Endothelial cell of coronary artery (primary cell): ENCODE measurements at places on chromosomes 13 and 19. TPM values are rescaled to one million over a fixed set of nuclear protein-coding genes. Genes with fewer than 3 reads are reported as not detected.

MPND gene
- 7.7 and 9.6 TPM in 2 replicates for total RNA-seq

NLRP9 gene
- not detected in 2 replicates for total RNA-seq

YJEFN3 gene
- total RNA-seq = 0.18 and 0.38 TPM in 2 replicates

CGB2 gene
- 0.19 TPM in 1 of 2 replicates, not detected in the other for total RNA-seq

HPN gene
- total RNA-seq = not detected in 2 replicates

PPAN gene
- 39.1 and 45.5 TPM in 2 replicates for total RNA-seq

DACT3 gene
- 0.19 and 0.27 TPM in 2 replicates for total RNA-seq

CCDC8 gene
- 0.45 and 3.2 TPM in 2 replicates for total RNA-seq

CD37 gene
- not detected in 2 replicates for total RNA-seq

FREM2 gene
- under 0.01 TPM in 1 of 2 replicates, not detected in the other for total RNA-seq

LAIR2 gene
- not detected in 2 replicates for total RNA-seq

PSMC4 gene
- total RNA-seq = 95.3 and 116 TPM in 2 replicates

ONECUT3 gene
- not detected in 2 replicates for total RNA-seq

DOCK6 gene
- 46.7 and 86.6 TPM in 2 replicates for total RNA-seq

FBXO27 gene
- 0.54 and 0.94 TPM in 2 replicates for total RNA-seq

KIR2DL4 gene
- not detected in 2 replicates for total RNA-seq

LAIR1 gene
- total RNA-seq = not detected in 2 replicates

CEACAM1 gene
- total RNA-seq = 0.38 and 0.63 TPM in 2 replicates

ZSCAN4 gene
- total RNA-seq = not detected in 2 replicates

RFPL4AL1 gene
- not detected in 2 replicates for total RNA-seq

GDF15 gene
- 84.6 and 103 TPM in 2 replicates for total RNA-seq

SKA3 gene
- total RNA-seq = 3.9 and 4.6 TPM in 2 replicates

IFNL1 gene
- total RNA-seq = not detected in 2 replicates

TEX29 gene
- not detected in 2 replicates for total RNA-seq

CYTH2 gene
- 58.9 and 69.9 TPM in 2 replicates for total RNA-seq

SH2D3A gene
- 0.18 and 0.38 TPM in 2 replicates for total RNA-seq

LHFPL6 gene
- total RNA-seq = 19.3 and 26.6 TPM in 2 replicates

MUC16 gene
- under 0.01 TPM in 1 of 2 replicates, not detected in the other for total RNA-seq

ZNF429 gene
- total RNA-seq = 0.54 and 2.5 TPM in 2 replicates
